ENCODE measurements at places on chromosomes 5 and 9.
A peak's percentile ranks its signal among the peaks of the same experiment; 100 is the strongest.

GRCh38 chr5:95422838-95423237 is 31.7 kb downstream of the FAM81B start:
- peak; percentile 76 for DNase-seq

DNA sequence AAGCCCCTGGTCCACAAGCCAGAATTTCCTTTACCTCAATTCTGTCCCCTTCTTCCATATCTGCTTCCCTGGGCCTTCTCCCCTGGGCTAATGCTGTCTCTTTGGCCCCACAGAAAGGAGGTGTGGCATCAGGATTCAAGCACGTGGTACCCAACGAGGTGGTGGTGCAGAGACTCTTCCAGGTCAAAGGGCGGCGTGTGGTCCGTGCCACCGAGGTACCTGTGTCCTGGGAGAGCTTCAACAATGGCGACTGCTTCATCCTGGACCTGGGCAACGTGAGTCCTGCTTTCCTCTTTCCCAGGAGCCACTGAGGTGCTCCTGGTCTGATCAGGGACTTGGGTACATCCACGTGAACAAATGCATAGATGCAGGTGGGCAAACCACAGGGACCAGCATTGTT is 42.6 kb downstream of the GSN start:
- no peak for DNase-seq

DNA sequence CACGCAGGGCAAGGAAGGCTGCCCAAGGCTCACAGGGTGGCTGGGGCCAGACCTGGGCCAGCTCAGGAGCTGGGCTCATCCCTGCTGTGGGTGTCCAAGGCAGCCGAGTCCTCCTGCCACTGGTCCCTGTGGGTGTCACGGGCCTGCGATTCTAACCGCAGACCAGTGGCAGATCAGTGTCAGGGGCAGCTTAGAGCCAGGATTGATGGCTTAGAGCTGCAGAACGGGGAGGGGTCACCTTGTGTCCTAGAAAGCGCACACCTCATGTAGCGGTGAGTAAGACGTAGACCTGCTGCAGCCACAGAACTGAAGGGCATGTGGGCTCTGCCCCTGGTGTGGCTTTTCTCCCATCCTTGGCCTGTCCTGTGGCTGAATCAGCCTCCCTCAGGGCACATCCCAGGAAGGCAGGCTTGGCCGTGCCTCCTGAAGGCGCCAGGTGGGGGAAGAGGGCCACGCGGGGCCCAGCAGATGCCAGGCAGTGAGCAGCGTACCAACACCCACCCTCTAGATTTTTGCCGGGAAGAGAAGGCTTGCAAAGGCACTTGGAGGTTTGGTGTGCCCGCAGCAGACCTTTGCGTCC is 78.3 kb upstream of the FCN2 start:
- DNase-seq: peak; percentile 39

- DNase-seq: no peak
Observed at GRCh38 chr5:22341406-22341805, 511.7 kb downstream of the CDH12 start.

DNA sequence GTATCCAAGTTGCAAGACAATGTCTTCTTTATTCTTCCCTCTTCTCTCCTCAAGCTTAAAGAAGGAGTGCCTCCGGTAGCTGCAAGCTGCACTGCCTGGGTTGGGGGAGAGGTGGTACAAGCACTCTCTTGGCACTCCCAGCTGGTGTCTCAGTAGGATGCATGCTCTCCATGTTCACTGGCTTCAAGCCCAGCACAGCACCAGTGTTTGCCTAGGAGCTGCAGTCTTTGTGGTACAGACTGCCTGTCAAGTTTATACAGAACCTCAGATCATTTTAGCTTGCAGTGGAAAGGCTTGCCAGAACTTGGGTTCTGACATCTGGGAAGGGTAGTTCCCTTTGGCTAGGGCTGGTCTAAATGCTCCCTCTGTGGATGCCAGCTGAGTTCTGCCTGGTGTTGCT is 505.6 kb downstream of the MAN2A1 start:
- DNase-seq: no peak

GRCh38 chr9:83432104-83432627 is 106.0 kb downstream of the FRMD3 start:
- DNase-seq: peak; percentile 56

- no peak for DNase-seq
Observed at GRCh38 chr5:107772418-107773310, 101.9 kb upstream of the EFNA5 start.

GRCh38 chr5:66010476-66010875 is 84.1 kb downstream of the ERBIN start:
- DNase-seq: no peak

- no peak for DNase-seq
Observed at GRCh38 chr5:155010881-155011280, 2.7 kb upstream of the KIF4B start.

DNA sequence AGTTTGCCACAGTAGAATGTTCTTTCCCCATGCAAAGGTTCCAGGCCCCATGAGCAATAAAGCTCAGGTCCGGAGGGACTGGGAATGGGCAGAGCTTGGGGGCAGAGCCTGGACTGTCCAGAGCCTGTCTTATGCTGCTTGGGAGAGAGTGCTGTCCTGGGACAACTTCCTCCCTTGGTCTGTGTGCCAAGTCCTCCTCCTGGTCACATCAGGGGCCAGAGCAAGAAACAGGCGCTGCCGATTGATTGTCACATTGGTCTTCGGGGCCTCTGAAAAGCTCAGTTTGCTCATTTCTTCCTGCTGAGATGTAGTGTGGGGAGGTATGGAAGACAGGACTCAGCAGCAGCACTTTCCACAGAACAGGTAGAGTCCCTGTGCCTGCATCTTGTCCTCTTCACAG is 54.0 kb upstream of the FCN1 start:
- no peak for DNase-seq

- peak; percentile 30 for DNase-seq
Observed at GRCh38 chr5:174900240-174900865, 176.0 kb downstream of the MSX2 start.

Measured in MCF 10A (cell line).